ENCODE measurements at places on chromosomes 3 and 15.

DNA sequence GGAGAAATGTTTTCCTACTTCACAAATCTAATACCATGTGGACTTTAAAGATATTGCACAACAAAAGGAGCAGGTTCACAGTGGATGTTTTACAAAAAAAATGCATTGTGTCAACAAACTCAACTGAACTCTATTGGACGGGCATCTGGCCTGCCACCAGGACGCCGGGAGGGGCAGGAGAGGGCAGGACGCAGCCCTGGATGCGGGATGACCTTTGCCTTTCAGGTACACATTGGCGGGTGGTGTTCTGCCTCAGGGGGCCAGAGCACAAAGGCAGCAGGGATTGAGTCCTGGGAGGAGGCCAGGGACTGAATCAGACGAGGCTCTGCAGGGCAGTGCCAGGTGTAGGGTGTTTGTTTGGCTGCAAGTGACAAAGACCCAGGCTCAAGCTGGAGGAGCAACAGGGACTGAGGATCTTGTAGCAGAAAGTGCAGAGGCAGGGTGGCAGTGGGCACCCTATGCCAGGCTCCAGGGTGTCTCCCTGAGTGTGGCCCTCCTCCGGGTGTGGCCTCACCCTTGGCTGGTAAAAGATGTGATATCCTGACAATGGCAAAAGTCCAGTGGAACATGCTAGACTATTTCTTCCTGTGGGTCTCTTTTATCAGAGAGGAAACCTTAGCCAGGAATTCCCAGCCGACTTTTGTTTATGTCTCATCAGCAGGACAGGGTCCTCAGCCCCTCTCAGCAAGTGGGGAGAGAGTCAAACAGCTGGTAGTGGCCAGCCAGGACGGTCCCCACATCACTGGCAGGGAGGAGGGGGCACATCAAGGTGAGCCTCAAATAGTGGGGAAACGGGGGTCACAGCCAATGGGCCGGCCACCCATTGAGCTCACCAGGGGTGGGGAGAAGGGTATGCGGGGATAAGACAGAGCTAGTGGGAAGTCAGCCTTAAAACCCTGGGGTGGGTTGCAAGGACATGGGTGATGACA is 29.7 kb upstream of the KLF13 start:
- DNase-seq, result no peak

- DNase-seq, result no peak
Observed at GRCh38 chr15:38325648-38325990, 73.0 kb downstream of the SPRED1 start.

DNA sequence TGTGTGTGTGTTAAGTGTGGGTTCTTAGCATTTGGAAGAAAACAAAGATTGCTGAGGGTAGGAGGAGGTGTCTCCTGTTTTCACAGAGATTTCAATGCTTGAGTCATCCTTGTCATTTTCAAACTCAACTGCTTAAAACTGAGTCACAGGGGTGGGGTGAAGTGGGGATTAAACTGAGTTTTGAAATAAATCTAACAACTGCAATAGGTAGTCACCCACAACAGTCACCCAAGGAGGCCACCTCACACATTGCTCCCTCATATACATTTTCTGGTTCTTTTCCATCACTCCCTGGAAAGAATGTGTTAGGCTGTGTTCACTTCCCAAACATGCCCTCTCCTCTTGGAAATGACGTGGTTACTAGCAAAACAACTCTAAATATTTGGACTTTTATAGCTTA is 187.7 kb upstream of the CMC1 start:
- no peak for DNase-seq

DNA sequence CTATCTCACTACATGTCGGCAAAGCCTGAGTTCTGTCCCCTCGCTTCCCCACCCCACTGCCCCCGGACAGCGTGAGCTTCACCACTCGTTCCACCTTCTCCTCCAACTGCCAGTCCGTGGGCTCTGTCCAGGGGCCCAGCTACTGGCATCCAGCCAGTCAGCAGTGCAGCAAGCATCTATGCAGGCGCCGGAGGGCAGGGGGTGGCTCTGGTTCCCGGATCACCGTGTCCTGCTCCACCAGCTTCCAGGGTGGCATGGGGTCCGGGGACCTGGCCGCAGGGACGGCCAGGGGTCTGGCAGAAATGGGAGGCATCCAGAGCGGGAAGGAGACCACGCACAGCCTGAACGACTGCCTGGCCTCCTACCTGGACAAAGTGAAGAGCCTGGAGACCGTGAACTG is 20.4 kb downstream of the CMTM8 start:
- no peak for DNase-seq

DNA sequence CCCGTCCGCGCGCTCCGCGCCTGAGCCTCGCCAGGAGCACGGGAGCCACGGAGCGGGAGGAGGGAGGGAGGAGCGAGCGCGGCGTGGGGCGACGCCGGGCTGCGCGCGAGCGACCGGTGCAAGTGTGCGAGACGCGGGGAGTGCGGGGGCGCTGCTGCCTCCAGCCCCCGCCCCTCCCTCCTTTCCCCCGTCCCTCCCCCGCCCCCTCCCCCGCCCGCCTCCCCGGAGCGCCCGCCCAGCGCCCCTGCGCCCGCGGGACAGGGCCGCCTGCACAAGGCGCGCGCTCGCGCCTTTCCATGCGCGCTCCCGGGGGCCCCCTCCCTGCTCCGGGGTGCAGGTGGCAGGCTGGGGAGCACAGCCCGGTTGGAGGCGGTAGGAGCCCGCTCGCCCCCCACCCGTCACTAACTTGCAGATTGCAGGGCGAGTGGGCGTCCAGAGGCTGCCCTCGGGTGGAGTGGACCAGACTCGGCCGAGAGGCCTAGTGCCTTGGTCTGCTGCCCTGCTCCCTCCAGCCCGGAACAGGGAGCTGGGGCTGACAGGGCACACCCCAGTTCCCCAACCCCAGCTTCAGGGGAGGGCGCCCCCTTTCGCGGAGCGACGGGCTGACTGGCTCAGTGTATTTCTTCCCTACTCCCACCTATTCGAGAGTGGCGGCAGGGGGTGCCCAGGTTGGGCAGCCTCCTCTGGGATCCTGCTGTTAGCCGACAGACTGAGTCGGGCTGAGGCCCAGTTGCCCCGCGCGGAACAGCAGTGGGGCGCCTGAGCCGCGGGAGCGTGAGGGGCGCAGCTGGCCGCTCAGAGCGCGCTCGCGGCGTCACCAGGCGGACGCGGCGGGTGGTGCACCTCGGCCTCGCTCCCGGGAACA is at the start of gene WNT7A:
WNT7A (minus strand) TSS at position 126 of the 865 bp plus-strand sequence. CDS start 255 bp downstream, outside the sequence.
- DNase-seq, result no peak

GRCh38 chr3:173529062-173529711 is 131.6 kb downstream of the NLGN1 start:
- peak; percentile 48 for DNase-seq

GRCh38 chr3:58824285-58824684 is 157.7 kb upstream of the FAM3D start:
- peak; percentile 47 for DNase-seq

- no peak for DNase-seq
Observed at GRCh38 chr15:84976746-84977345, 4.8 kb upstream of the PDE8A start.

DNA sequence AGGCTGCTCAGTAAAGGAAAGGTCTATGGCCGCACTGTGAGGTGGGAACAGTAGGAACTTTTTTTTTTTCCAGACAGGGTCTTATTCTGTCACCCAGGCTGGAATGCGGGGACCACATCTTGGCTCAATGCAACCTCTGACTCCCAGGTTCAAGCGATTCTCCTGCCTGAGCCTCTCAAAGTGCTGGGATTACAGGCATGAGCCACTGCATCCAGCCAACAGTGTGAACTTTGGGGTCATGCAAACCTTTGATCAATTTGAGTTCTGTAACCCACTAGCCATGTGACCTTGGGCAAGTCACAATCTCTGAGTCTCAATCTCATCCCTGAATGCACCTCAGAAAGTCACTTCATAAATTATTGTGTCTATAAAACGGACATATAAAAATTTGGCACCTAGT is 286.8 kb upstream of the CTNNB1 start:
- no peak for DNase-seq

- peak; percentile 24 for DNase-seq
Observed at GRCh38 chr3:194322678-194323211, 28.4 kb downstream of the CPN2 start.

DNA sequence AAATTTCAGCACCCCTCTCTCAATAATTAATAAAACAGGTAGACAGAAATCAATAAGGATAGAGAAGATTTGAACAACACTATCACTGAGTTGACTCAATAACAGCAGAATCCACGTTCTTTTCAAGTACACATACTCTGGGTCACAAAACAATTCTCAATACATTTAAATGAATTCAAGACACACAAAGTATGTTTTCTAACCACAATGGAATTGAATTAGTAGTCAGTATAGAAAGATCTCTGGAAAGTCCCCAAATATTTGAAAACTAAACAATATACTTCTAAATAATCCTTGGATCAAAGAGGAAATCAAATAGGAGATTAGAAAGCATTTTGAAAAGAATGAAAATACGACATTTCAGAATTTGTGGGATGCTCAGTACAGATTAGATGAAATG is 40.0 kb downstream of the TKT start:
- no peak for DNase-seq

- DNase-seq, result peak; percentile 16
Observed at GRCh38 chr3:138442433-138442832, 8.0 kb downstream of the ESYT3 start.

Measured in NB4 (cell line).